ENCODE measurements at places on chromosomes 11 and 22.

GRCh38 chr11:10778217-10778970, 27.3 kb downstream of the CTR9 start:
- no peak for DNase-seq

DNA sequence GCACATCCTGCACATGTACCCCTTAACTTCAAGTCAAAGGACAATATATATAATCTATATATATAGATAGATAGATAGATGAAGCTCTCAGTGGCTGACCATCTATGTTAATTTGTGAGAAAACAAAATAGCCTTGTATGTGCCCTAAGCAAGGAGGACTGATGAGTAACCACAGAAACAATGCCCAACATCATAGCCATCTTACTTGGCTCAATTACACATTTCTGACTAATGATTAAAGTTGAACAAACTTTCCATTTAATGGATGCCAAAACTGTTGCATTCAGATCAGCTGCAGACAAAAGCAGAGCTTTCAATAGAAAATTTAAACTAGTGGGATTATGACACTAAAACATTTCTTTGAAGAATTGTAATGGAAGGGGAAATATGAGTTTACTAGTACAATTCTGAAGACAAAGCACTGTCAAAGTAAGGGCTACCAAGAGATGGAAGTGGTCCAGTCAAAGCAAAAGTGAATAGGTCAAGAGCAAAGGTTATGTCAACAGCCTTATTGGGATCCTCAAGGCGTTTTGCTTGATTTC, 1188.2 kb upstream of the RAG2 start:
- DNase-seq = peak; percentile 42

GRCh38 chr11:4947505-4947904, at the start of gene OR51A4:
Gene OR51A4 (minus strand): TSS chr11:4947605. CDS start chr11:4947100, 505 bp downstream.
- DNase-seq = no peak

DNA sequence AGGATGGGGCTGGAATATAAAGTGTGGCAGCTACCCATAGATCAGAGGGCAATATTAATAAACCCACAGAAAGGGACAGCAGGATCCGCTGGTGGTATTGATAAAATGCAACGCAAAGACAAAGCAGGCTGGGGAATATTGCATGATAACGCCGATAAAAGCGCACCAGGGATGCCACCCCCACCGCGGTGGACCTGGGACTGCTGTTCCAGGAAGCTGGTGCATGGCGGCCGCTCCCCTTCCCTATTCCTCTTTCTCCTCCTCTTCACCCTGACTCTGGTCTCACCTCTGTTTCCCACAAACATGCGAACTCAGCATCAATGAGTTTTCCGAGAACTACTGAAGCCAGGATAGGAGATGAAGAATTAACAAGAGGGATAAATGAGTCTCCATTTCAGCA, 20.2 kb downstream of the SPATA19 start:
- DNase-seq = no peak

- peak; percentile 75 for DNase-seq
These were observed 37.9 kb downstream of the CELF1 start for GRCh38 chr11:47514825-47515647.

GRCh38 chr11:117932426-117932825, 3.2 kb upstream of the TMPRSS13 start:
- DNase-seq = no peak

GRCh38 chr11:10267821-10268220, 26.2 kb downstream of the SBF2 start:
- no peak for DNase-seq

- DNase-seq = no peak
These were observed 20.2 kb downstream of the ATG13 start for GRCh38 chr11:46637546-46637945.

DNA sequence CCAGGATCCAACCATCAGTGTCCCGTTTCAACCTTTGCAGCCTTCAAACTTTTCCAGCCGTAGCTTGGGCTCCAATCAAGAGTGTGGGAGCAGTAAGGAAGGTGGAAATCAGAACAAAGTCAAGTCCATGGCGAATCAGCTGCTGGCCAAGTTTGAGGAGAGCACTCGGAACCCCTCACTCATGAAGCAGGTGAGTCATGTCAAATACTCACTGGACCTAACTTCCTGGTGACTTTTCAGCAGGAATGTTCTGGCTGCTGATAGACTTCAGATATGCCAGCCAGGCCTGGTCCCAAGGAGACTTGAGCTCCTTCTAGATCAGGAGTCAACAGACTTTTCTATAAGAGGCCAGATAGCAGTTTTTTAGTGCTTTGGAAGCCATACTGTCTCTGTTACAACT, 129.0 kb downstream of the MICAL2 start:
- DNase-seq = no peak

DNA sequence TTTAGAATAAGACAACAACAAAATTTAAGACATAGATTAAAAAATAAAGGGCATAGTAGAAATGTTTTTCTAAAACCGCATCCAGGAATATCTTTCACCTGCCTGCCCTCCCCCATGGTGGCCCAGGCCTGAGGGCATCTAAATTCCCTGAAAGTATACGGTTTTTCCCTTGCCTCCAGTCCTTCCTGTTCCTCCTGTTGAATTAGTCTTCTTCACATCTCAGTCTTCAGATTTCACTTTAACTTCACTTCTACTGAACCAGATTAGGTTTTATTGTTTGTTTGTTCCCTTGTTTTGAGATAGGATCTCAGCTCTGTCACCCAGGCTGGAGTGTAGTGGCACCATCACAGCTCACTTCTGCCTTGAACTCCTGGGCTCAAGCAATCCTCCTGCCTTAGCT, 33.1 kb upstream of the DEPDC7 start:
- DNase-seq = no peak

DNA sequence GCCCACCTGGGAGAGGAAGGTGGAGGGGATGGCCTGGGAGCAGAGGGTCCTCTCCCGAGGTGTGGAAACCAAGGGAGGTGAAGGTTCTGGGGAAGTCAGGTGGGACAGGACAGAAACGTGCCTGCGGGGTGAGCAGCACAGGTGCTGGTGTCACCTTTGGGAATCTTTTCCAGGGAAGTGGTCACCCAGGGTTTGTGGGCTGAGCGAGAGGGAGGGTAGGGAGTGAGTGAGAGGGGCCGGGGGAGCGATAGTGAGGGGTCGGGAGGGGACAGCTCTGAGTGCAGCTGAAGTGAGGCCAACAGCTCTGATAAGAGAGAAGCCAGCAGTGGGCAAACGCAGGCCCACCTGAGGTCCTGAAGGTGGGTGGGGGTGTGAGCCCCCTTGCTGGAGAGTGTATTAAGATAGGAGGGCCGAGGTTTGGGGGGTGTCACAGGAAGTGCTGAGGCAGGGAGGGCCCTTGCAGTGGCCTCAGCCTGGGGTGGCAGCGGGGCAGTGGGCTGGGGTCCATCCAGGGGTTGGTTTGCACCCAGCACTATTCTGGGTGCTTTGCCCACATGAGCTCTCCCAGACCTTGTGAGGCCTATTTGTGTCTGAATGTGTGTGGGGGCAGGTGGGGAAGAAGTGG, 1.6 kb upstream of the SHANK3 start:
- no peak for DNase-seq

GRCh38 chr11:85886089-85887056, 31.2 kb downstream of the CCDC83 start:
- DNase-seq = no peak

- no peak for DNase-seq
These were observed 68.3 kb downstream of the PLEKHA7 start for GRCh38 chr11:16945671-16946469.

DNA sequence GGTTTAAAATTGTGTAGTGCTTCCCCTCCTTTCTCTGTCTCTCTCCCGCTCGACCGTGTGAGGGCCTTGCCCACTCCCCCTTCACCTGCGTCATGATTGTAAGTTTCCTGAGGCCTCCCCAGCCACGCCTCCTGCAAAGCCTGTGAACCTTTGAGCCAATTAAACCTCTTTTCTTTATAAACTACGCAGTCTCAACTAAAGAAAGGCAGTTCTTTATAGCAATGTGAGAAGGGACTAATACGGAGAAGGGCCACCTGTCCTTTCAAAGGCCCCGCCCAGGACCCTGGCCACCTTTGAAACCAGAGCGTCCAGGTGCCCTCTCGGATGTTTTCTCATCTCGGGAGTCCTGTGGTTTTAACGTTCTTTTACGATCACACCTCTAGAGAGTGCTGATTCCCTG, 741.5 kb downstream of the BRD1 start:
- DNase-seq = no peak
